ENCODE measurements at places on chromosomes 3 and 15.

DNA sequence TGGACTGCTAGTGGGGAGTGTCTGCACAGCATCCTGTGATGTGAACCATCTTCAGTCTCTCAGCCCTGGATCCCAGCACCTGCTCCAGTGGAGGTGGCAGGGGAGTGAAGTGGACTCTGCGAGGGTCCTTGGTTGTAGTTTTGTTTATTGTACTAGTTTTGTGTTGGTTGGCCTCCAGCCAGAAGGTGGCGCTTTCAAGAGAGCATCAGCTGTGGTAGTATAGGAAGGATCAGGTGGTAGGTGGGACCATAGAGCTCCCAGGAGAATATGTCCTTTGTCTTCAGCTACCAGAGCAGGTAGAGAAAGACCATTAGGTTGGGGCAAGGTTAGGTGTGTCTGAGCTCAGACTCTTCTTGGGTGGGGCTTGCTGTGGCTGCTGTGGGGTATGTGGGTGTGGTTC lies 20.9 kb downstream of the NEK11 start:
- DNase-seq, result no peak

DNA sequence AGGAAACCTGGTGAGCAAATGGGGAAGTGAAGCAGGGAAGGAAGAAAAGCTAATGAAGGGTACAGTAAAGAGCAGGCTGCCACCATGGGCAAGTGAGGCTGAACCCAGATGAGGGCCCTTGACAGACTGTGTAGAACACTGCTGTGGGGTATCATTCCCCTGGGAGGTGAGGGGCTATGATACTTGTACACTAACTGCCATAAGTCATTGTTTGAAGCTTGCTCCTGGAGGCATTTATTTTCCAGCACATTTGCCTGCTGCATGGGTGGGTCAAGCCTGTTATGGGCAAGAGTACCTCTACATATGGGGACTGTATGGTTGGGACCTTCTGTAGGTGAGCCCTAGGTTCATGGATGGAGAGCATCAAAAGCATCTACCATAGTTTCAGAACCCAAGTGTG lies 57.4 kb downstream of the POMGNT2 start:
- no peak for DNase-seq

DNA sequence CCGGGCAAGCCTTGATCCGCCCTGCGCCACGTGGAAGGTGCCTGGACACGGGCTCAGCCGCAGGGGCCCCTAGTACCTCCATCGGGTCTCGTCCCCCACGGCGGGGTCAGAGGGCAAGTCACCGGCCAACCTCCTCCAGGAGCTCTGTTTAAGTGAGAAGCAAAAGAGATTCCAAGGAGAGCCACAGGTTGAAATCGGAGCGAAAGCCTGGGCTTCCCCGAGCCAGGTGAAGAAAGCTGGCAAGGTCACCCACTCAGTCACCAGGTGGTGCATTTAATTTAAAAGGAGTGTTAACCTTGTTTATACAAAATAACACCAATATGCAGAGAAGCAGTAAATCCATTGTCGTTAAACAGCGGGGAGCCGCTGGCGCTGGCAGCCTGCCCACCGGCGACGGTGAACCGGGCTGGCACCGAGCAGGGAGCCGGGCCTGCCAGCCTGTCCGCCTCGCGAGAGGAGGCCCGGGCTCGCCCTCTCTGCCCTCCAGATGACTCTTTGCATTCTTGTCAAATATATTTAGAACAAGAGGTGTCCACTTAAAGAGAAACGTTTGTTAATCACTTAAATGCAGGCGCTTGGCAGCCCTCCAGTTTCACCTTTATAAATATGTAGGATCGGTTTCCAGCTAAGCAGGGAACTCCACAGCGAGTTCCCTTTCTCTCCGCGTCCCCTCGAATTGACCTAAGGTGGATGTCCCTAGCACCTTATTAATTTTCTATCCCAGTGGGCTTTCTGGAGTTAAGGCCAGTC lies 277.3 kb upstream of the NR2F2 start:
- DNase-seq, result peak; percentile 65

DNA sequence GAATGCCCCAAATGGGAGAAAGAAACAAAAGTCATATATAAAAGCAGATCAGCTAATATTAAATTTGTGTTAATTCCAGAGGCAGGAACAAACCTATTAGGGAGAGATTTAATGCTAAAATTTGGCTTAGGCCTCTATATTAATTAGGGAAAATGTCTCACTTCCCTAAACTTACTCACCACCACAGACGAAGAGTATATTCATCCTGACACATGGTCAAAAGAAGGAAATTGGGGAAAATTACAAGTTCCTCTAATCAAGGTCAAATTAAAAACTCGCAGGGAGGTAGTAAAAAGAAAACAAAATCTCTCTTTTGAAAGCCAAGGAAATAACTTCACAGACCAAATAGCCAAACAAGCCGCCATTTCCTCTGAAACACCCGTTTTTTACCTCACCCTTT lies 32.2 kb downstream of the GRM2 start:
- DNase-seq, result no peak

DNA sequence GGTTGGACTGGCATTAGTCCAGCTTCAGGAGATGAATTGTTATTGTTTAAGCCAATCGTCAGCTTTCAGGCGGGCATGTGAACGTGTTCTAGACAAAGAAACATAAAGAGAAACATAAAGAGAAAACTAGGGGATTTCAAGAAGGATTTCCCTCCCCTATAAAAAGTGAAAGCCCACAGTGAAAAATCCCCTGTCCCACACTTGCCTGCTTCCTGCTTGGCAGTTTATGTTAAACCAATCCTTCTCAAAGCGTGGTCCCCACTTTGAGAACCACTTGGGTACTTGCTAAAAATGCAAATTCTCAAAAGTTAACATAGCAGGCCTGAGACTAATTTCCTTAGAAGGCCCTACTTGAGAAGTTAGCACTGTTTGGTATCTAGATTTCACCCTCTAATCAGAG lies 293.0 kb upstream of the SOX14 start:
- DNase-seq, result no peak

- no peak for DNase-seq
Measured at GRCh38 chr3:148092624-148093347, 604.9 kb upstream of the AGTR1 start.

GRCh38 chr15:82880704-82881103 lies 71.3 kb downstream of the WHAMM start:
- DNase-seq, result no peak

DNA sequence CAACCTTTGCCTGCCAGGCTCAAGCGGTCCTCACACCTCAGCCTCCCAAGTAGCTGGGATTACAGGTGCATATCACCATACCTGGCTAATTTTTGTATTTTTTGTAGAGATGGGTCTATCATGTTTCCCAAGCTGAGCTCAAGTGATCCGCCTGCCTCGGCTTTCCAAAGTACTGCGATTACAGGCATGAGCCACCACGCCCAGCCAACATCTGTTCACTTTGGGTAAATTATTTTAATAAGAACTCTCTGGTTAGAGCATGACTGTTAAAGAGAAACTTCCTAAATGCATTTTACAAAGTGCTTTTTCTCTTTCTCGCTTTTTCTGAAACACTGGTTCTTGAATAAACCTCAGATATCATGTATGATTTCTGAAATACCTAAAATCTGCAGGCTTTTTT lies 172.5 kb downstream of the PTPRG start:
- no peak for DNase-seq

DNA sequence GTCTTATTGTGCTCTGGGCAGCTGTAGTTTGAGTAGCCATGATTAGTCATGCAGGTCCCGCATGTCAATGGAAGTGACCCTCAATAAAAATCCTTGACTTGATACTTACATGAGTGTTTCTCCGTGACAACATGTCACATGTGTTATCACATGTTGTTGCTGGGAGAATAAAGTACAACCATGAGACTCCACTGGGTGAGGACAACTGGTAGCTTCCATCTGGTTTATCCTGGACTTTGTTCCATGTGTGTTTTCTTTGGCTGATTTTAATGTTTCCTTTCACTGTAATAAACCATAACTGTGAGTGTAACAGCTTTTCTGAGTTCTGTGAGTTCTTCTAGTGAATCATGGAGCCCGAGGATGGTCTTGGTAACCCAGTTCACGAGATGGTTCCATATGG lies 63.1 kb upstream of the NDN start:
- DNase-seq, result no peak

DNA sequence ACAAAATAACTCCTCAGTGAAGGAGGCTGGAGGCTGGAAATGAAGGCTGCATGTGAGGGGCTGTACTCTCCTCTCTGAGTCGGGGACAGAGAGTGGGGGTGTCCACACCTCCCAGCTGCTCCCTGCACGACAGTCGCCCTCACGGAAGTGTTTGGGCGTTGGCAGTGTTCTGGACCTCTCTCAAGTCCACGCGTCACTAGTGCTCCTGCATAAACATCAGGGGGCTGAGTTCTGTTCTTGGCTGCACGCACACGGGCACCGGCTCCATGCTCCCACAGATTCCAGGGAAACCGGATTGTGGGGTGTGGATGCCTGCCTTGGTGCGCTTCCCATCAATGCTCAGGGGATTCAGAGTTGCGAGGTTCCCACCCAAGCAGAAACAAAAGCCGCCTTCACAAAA lies 7.4 kb downstream of the RASGRF1 start:
- no peak for DNase-seq

DNA sequence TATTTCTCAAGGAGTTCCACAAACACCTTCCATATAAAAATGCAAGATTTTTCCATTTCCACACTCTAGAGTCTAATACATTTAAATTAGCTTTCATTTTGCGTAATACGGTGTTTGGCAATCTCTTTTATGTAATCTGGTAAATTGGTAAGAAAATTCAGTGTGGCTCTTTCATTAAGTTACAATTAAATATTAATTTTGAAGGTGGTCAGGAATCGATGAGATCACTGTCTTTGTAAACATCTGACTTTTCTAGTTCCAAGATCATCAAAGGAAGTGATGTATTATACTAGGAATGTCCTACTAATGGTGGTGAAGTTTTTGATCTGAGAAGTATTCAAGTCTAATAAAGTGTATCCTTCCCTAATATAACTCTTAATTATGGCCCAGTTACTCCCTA lies 1.1 kb upstream of the UTS2B start:
- DNase-seq, result no peak

- no peak for DNase-seq
Measured at GRCh38 chr3:150443331-150443741, 35.2 kb downstream of the TSC22D2 start.

DNA sequence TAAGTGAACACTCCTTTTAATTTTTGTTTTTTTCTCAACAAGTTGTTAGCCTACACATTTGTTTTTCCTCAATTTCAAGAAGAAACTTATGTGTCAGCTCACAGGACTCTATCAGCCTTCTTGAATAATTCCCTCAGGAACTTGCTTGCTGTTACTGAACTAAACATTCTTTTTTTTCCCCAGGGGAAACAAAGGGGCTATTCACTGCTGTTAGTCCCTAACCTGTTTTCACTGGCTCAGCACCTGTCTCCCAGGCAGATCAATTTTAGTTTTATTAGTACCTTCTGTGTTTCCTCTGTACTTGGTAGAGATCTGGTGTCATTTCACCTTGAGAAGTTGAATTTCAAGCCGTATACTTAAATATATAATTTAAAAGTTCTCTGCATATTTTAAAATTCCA lies 644.6 kb downstream of the CADM2 start:
- no peak for DNase-seq

DNA sequence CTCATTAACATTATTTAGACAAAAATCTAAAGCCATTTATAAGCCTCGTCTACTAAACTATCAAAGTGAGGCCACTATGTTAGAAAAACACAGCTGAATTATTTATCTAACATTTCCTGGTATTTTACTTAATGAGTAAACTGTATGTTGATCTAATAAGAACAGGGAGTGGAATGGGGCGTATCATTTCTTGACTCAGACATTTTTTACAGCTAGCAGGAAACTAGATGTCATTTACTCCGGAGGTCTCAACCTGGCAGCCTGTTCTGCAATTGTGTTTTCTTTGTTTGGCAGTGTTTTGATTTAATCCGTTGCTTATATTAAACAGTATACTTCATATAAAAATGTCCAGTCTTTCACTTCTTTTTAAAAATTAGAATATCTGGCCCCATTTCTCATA lies 79.1 kb upstream of the ABI3BP start:
- no peak for DNase-seq

GRCh38 chr3:187759601-187760000 lies 14.3 kb upstream of the BCL6 start:
- no peak for DNase-seq

GRCh38 chr15:91484141-91484540 lies 369.4 kb upstream of the SLCO3A1 start:
- no peak for DNase-seq

GRCh38 chr3:76378789-76379188 lies 593.4 kb upstream of the ZNF717 start:
- DNase-seq, result no peak

DNA sequence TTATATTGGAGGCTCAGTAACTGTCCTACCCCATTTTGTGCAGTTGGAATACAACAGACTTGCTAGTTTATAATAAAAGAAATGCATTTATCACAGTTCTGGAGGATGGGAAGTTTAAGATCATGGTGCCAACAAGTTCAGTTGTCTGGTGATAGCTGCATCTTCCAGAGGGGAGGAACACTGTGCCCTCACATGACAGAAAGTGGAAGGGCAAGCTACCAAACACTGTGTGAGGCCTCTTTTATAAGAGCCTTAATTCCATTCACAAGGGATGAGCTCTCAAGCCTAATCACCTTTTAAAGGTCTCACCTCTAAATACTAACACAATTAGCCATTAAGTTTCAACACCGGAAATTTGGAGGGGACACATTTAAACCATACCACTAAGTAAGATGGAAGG lies 1073.9 kb downstream of the PLOD2 start:
- no peak for DNase-seq

GRCh38 chr15:96252148-96252547 lies 78.4 kb upstream of the NR2F2 start:
- no peak for DNase-seq

- no peak for DNase-seq
Measured at GRCh38 chr15:28892789-28893610, 7.2 kb downstream of the APBA2 start.

- DNase-seq, result no peak
Measured at GRCh38 chr3:101381809-101382208, 61.4 kb upstream of the IMPG2 start.

GRCh38 chr15:40693904-40694687 lies 878 bp upstream of the RAD51 start:
- peak; percentile 21 for DNase-seq

GRCh38 chr15:99536422-99537040 lies 29.3 kb upstream of the MEF2A start:
- no peak for DNase-seq

- DNase-seq, result no peak
Measured at GRCh38 chr3:192685801-192686200, 41.5 kb downstream of the FGF12 start.

DNA sequence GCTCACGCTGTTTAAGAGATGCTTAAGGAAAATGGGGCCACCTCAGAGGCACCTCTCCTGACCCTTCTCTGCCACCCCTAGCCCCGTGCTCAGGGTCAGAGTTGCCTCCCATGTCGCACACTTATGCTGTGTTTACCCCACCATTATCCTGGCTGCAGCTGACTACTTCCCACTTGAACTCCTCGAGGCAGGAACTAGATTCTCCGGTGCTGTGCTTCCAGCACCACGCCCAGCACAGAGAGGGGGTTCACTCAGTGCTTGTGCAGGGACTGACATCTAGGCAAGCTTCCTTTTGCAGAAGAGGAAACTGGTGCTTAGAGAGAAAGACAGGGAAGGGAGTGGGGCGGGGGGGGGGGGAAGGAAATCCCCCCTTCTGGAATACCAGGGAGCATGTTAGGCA lies 340.1 kb downstream of the RORA start:
- no peak for DNase-seq

GRCh38 chr15:61480863-61481262 lies 251.8 kb upstream of the RORA start:
- no peak for DNase-seq

- no peak for DNase-seq
Measured at GRCh38 chr15:96107916-96108315, 222.6 kb upstream of the NR2F2 start.

All from nephron progenitor cell (in vitro differentiated cells).